ENCODE measurements at places on chromosomes 12 and 14.

DNA sequence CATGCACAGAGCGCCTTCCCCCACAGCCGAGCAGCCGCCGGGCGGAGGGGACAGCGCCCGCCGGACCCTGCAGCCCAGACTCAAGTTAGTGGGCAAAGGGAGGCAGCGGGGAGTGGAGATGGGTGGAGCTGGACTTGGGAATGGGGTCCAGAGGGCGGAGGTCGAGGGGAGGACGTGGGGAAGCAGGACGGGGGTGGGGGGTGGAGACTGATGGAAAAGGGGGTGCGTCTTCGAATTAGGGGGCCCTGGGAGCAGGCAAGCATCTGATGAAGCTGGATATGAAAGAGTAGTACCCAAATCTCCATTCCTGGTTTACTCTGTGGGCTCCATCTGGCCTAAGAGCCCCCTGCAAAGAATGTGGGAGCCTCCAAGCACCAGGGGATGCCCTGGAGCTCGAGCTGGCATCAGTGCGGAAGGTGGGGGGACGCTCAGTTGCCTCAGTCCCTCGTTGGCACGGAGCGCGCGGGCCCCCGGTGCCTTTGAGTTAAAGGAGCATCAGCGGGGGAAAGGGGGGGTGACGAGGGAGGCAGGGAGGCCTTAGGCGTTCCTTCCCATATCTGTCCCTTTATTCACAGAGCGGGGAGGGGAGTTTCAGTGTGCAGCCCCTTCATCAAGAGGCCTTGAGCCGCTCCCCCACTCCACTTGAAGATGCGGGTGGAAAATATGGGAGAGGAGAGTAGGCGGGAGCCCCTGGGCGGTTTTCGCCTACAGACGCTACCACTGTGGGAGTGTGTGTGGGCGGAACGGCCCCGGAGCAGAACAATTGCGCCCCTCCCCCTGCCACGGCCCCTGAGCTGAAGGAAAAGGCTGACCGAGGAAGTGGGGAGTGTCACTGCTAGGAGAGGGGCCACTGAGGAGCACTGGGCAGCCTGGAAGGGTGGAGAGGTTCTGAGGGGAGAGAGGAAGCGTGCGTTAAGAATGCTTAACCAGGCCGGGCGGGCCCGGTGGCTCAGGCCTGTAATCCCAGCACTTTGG, 644 bp downstream of the NAB2 start:
- DNase-seq: peak; percentile 39

- DNase-seq: no peak
Measured at GRCh38 chr14:86050072-86050683, 520.2 kb downstream of the FLRT2 start.

GRCh38 chr14:56198438-56198837, 80.2 kb downstream of the PELI2 start:
- no peak for DNase-seq

- no peak for DNase-seq
Measured at GRCh38 chr12:45918818-45919217, 71.6 kb downstream of the SCAF11 start.

- DNase-seq: no peak
Measured at GRCh38 chr14:101072531-101072930, 169.0 kb upstream of the RTL1 start.

GRCh38 chr12:99558109-99558508, 89.4 kb upstream of the GARIN6 start:
- DNase-seq: no peak

DNA sequence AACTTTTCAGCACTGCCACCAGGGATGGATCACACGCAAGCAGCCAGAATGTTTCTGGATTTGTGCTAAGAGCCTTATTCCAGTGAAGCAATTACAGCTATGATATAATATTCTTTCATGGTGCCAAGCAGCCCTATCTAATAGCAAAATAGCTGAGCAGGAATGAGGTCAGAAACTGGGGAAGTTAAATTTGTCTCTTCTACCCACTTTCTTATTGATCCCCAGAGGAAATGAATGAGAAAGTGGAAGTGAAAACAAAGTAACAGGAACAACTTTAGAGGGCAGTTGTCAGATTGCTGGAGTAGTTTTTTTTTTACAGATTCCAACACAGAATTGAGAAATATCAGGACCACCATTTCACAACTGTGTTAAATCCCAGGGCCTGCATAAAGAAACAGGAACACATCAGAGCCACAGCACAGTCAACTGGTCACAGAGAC, 44.8 kb downstream of the GCH1 start:
- no peak for DNase-seq

GRCh38 chr12:69789351-69789750, 35.7 kb upstream of the MYRFL start:
- no peak for DNase-seq

DNA sequence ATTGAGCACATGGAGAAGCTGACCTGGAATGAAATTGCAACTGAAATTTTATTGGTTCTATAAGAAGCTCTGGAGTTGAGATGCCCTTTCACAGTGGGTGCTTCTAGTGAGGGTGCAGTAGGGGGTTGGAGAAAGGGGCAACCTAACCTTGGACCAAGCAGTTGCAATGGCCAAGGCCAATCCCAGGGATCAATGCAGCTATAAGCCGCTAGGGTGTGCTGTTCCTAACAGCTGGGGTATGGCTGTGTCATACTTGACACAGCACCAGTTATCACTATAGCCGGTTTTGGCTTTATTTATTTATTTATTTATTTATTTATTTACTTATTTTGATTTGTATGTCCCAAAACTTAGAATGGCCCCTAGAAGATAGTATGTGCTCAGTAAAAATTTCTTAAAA, 505.9 kb downstream of the FLRT2 start:
- no peak for DNase-seq

- DNase-seq: no peak
Measured at GRCh38 chr12:958588-959123, 9.2 kb upstream of the RAD52 start.

DNA sequence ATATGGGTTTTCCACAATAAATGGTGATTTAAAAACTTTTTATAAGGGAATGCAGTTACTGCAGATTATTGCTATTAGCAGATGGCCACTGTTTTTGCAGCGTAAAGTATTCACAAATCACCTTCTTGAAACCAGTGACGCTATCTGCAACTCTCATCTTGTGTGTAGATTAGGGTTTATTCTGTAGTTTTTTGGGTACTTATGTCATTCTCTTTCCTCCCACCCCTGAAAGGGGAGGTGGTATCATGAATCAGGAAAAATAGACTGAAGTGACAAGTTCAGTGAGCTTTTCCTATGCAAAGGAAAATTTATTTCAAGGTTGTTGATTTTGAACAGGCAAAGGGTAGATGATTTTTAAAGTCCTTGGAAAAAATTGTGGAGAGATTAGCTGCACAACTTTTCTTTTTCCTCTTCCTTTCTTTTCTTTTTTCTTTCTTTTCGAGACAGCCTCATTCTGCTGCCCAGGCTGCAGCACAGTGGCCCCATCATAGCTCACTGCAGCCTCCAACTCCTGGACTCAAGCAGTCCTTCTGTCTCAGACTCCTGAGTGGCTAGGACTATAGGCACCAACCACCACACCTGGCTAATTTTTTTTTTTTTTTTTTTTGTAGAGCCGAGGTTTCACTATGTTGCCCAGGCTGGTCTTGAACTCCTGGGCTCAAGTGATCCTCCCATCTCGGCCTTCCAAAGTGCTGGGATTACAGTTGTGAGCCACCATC, 1.6 kb downstream of the FRS2 start:
- DNase-seq: no peak

- no peak for DNase-seq
Measured at GRCh38 chr12:103586132-103586531, 941 bp upstream of the STAB2 start.

GRCh38 chr14:53360829-53361228, 207.7 kb upstream of the DDHD1 start:
- DNase-seq: no peak

GRCh38 chr12:110937104-110937641, 16.8 kb upstream of the MYL2 start:
- peak; percentile 13 for DNase-seq

- DNase-seq: no peak
Measured at GRCh38 chr12:88334271-88334670, 192.2 kb downstream of the TMTC3 start.

GRCh38 chr12:21065845-21066244, 65.1 kb upstream of the SLCO1B1 start:
- DNase-seq: no peak

DNA sequence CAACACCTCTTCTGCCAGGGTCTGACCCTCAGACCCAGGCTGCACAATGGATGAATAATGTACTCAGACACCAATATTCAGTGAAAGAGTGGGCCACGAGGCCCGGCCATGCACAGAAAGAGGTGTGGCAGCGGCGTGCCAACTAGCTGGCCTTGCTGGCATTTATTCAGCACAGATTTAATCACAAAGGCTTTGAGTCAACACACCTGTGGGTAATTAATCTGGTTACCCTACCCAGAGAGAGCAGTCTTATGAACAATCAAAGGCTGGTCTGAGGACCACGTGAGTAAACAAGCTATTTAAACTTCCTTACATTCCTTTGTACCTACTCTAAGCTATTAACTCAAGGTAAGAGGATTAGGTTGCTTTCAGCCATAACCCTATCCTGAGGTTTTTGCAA, 324.8 kb downstream of the C12orf50 start:
- no peak for DNase-seq
